Activated naive CD8-positive, alpha-beta T cell treated with anti-CD3 and anti-CD28 coated beads, Interleukin-2, amount 50 U/mL, for 24 hours (primary cell): ENCODE measurements at places on chromosomes 2 and 18.

DNA sequence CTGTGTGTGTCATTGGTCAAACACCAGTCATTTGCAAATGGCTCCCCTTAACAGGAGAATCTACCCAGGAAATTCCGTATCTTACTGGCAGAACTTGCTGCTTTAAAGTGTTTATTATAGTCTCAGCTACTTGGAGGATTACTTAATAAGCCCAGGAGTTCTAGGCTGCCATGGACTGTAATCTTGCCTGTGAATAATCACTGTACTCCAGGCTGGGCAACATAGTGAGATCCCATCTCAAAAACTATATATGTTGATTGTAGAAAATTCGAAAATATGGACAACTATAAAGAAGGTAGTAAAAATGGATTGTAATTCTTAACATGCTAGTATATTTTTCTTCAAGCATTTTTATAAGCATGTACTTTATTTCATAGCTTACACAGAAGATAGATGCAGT is 4.5 kb downstream of the ATIC start:
- H3K4me1 ChIP-seq: peaks cover 53% of the 10 kb centered on the region
- no peak for DNase-seq
- H3K27ac ChIP-seq: peak overlapping the region; percentile 37
- H3K27me3 ChIP-seq: no peaks in the 10 kb centered on the region

- peaks cover 15% of the 10 kb centered on the region for H3K4me1 ChIP-seq
- H3K27ac ChIP-seq: peak overlapping the region; percentile 46
- no peak overlapping the region for H3K4me3 ChIP-seq
- H3K27me3 ChIP-seq: peaks cover 38% of the 10 kb centered on the region
- no peak for DNase-seq
Measured at GRCh38 chr2:38037325-38037724, 38.6 kb downstream of the CYP1B1 start.

DNA sequence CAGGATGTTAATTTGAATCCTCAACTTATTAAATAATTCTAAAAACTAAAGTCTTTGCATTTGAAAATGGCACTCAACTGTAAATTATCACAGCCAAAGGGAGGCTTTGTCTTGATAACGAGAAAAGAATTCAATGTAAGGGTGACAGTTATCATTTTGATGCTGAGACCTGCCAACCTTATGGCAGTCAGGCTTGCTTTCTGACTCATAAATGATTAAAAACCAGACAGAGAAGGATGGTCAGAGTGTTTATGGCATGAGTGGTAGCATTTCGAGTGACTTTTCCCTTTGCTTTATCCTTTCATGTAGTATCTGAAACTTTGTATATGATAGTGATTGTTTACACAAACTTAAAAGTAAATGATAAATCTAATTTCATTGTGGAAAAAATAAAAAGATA is 53.9 kb upstream of the EPC2 start:
- DNase-seq: no peak
- peaks cover 6% of the 10 kb centered on the region for H3K4me1 ChIP-seq
- H3K27ac ChIP-seq: no peak overlapping the region
- no peak overlapping the region for H3K4me3 ChIP-seq

- H3K36me3 ChIP-seq: no peaks in the 10 kb centered on the region
- H3K4me1 ChIP-seq: peaks cover 7% of the 10 kb centered on the region
- no peak overlapping the region for H3K27ac ChIP-seq
- H3K4me3 ChIP-seq: no peak overlapping the region
- DNase-seq: no peak
Measured at GRCh38 chr2:235956281-235956970, 211.8 kb downstream of the GBX2 start.

DNA sequence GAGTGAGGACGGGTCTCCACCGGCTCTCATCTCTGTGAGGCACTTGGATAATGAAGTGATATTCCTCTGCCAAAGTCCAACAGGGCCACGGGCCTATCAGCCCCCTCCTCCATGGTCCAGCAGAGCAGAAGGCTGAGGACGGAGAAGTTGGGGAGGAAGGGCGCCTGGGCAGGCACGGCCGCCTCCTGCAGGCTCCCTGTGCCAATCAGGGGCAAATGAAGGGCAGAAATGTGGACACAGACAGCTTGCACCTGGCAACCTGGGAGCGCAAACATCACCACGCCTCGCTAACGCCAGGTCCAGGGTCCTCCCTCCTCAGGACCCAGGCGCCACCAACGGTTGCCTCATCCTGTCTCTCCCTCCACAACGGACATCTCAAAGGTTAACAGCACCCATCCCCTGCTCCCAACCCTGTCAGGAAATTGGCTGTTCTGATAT is 24.3 kb downstream of the SMAD7 start:
- no peak for DNase-seq
- H3K36me3 ChIP-seq: peaks cover 19% of the 10 kb centered on the region
- H3K27ac ChIP-seq: peak overlapping the region; percentile 47
- no peak overlapping the region for H3K4me3 ChIP-seq

GRCh38 chr2:217062768-217063167 is 202.9 kb upstream of the TNP1 start:
- H3K4me3 ChIP-seq: no peak overlapping the region
- peaks cover 16% of the 10 kb centered on the region for H3K27me3 ChIP-seq
- no peak for DNase-seq
- H3K36me3 ChIP-seq: no peaks in the 10 kb centered on the region
- no peak overlapping the region for H3K27ac ChIP-seq

GRCh38 chr2:210798180-210798579 is 241.8 kb downstream of the CPS1 start:
- H3K27ac ChIP-seq: no peak overlapping the region
- no peaks in the 10 kb centered on the region for H3K4me1 ChIP-seq
- H3K4me3 ChIP-seq: no peak overlapping the region
- no peaks in the 10 kb centered on the region for H3K27me3 ChIP-seq
- no peak for DNase-seq

- no peak overlapping the region for H3K27ac ChIP-seq
- H3K36me3 ChIP-seq: no peaks in the 10 kb centered on the region
- no peaks in the 10 kb centered on the region for H3K27me3 ChIP-seq
- H3K4me3 ChIP-seq: no peak overlapping the region
Measured at GRCh38 chr2:33634261-33634910, 35.3 kb upstream of the FAM98A start.

- no peaks in the 10 kb centered on the region for H3K27me3 ChIP-seq
- peaks cover 2% of the 10 kb centered on the region for H3K4me1 ChIP-seq
- DNase-seq: no peak
- no peak overlapping the region for H3K4me3 ChIP-seq
Measured at GRCh38 chr18:54740136-54740846, 88.0 kb upstream of the RAB27B start.

DNA sequence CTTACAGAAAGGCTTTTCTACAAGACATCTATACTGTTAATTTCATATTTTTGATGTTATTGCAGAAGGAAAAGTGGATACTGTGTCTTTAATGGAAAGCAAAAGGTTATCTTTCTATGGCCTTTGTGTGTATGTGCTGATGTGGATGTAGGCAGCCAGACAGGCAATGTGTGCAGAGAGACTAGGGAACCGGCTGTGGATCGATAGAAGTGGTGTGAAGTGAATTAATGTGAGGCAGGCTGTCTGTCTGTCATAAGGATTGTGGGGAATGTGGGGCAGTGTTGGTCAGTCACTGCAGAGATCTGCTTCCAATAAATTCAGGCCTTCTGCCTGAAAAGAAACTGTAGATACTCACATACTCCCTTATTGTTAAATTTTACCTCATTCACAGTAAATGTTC is 156.7 kb downstream of the WDR7 start:
- no peaks in the 10 kb centered on the region for H3K4me1 ChIP-seq
- peaks cover 14% of the 10 kb centered on the region for H3K36me3 ChIP-seq
- H3K4me3 ChIP-seq: no peak overlapping the region
- H3K27ac ChIP-seq: no peak overlapping the region

- no peaks in the 10 kb centered on the region for H3K27me3 ChIP-seq
- H3K4me3 ChIP-seq: no peak overlapping the region
- H3K4me1 ChIP-seq: no peaks in the 10 kb centered on the region
- no peak overlapping the region for H3K27ac ChIP-seq
- H3K36me3 ChIP-seq: no peaks in the 10 kb centered on the region
Measured at GRCh38 chr18:69599377-69599776, 198.7 kb downstream of the DOK6 start.

GRCh38 chr18:7174344-7175095 is 56.4 kb upstream of the LRRC30 start:
- H3K4me3 ChIP-seq: no peak overlapping the region
- no peaks in the 10 kb centered on the region for H3K27me3 ChIP-seq
- H3K27ac ChIP-seq: no peak overlapping the region
- DNase-seq: no peak
- H3K4me1 ChIP-seq: no peaks in the 10 kb centered on the region
- H3K36me3 ChIP-seq: no peaks in the 10 kb centered on the region

- no peak overlapping the region for H3K4me3 ChIP-seq
- no peaks in the 10 kb centered on the region for H3K27me3 ChIP-seq
- no peaks in the 10 kb centered on the region for H3K4me1 ChIP-seq
- no peak for DNase-seq
- no peaks in the 10 kb centered on the region for H3K36me3 ChIP-seq
Measured at GRCh38 chr2:142849820-142850219, 27.6 kb upstream of the KYNU start.

DNA sequence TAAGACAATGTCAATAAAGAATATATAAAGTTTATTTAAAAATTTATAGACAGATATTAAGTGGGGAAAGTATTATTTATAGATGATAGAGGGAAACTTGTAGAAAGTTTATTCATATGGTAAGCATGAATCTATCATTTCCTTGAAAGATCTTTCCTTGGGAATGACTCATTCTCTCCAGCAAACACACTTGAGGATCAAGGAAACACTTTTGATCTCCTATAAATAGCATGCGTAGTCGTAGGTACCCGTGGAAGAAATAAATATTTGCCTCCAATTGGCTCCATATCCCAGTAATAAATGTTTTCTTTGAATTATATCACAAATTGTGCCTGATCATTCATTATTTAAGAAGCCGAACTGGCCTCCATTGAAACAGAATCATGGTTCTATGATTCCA is 483.4 kb downstream of the RNF144A start:
- H3K36me3 ChIP-seq: no peaks in the 10 kb centered on the region
- no peak overlapping the region for H3K27ac ChIP-seq
- DNase-seq: no peak
- H3K27me3 ChIP-seq: peaks cover 10% of the 10 kb centered on the region
- H3K4me3 ChIP-seq: no peak overlapping the region

- H3K36me3 ChIP-seq: no peaks in the 10 kb centered on the region
- no peaks in the 10 kb centered on the region for H3K4me1 ChIP-seq
- H3K4me3 ChIP-seq: no peak overlapping the region
- no peak overlapping the region for H3K27ac ChIP-seq
- H3K27me3 ChIP-seq: no peaks in the 10 kb centered on the region
Measured at GRCh38 chr2:192035731-192036442, 158.8 kb downstream of the TMEFF2 start.

DNA sequence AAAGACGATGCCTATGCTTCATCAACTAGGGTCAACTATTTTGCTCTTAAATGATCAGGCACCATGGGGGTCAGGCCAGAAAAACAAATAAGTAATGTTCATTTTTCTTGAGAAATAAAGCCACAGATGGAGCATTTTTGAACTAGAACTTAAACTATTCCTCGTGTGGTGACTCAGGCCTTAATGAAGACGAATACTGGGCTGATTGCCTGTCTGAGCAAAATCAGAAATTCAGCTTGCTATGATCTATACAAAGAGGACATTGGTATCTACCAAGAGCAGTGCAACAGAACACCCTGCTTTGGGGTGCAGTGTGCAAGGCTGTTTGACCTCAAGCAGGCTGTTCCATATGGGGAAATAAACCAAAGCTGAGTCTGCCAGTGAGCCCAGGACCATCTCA is 176.0 kb downstream of the NRP2 start:
- H3K36me3 ChIP-seq: no peaks in the 10 kb centered on the region
- H3K27ac ChIP-seq: no peak overlapping the region
- H3K27me3 ChIP-seq: peaks cover 12% of the 10 kb centered on the region
- DNase-seq: no peak
- no peak overlapping the region for H3K4me3 ChIP-seq

DNA sequence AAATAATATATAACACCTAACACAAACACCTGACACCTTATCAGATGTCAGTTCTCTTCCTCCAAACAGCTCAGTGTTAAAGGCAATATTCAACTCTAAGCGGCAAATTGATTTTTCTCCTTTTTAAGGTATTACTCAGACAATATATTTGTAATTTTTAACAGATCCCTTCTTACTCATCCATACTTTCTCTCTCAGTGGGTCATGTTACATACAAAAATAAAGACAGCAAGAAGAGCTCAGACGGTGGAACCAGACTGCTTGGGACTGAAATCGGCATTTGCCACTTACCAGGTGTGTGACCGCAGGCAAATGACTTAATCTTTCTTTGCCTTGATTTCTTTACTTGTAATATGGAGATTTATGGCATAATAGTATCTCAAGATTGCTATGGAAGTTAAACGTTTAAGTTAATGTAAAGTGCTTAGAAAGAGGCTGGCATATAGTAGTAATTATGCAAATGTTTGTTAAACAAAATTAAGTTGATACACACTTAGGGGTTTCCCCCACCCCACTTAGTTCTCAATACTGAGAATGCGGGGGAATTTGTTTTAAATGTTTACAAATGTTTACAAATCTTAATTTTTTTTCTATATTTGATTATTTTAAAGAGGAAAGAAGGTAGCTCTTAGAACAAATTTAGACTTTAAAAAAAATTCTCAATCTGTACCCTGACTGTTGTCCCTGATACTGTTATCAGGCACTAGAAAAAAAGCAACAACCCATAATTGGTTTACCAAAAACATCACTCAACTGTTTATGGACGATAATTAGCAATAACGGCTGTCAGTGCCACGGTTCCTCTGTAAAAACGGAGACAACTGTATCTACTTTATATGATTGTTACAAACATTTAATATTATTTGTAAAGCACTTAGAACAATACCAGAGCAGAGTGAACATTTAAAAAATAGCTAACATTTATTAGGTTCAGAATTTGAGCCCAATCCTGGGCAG is 25.6 kb downstream of the MAP3K2 start:
- H3K27me3 ChIP-seq: no peaks in the 10 kb centered on the region
- no peaks in the 10 kb centered on the region for H3K36me3 ChIP-seq
- H3K4me3 ChIP-seq: no peak overlapping the region
- H3K4me1 ChIP-seq: peaks cover 60% of the 10 kb centered on the region

- H3K4me1 ChIP-seq: peaks cover 10% of the 10 kb centered on the region
- no peak for DNase-seq
- H3K4me3 ChIP-seq: no peak overlapping the region
- H3K36me3 ChIP-seq: no peaks in the 10 kb centered on the region
- no peak overlapping the region for H3K27ac ChIP-seq
Measured at GRCh38 chr2:54397426-54397825, 58.7 kb upstream of the SPTBN1 start.

DNA sequence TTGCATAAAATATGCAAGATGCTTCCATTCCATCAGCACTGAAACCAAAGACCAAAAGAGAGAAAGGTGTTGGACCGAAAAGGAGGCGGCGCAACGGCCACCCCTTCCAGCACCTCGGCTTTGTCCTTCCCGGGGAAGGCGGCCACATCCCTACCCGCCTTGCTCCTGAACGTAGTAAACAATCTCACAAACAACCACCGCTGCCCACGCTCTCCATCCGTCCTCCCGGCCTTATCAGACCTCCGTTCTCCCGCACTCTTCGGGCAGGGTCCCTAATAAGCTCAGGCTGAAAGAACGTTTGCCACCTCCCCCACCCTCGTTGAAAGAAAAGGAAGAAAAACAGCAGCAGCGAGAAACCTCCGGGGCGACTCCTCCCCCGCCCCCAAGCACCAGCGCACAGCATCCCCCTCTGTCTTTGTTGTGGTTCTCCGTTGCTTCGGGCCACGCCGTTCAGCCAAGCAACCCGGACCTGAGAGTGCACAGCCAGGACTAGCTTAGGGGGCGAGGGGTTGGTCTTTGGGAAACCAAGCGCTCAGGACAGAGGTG is 4.4 kb downstream of the EVX2 start:
- H3K27me3 ChIP-seq: peaks cover 84% of the 10 kb centered on the region
- DNase-seq: no peak
- H3K36me3 ChIP-seq: peaks cover 31% of the 10 kb centered on the region
